Dorsolateral prefrontal cortex (tissue), 122 donors: ENCODE measurements at places on chromosomes 7 and 10.

DNA sequence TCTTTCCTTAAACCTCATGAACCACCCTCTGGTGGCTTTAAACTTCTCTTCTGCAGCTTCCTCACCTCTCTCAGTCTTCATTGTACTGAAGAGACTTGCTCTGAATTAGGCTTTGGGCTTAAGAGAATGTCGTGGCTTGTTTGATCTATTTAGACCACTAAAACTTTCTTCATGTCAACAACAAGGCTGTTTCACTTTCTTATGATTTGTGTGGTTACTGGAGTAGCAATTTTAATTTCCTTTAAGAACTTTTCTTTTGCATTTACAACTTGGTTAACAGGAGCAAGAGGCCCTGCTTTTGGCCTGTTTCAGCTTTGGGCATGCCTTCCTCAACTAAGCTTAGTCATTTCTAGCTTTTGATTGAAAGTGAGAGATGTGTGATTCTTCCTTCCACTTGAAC is 38.1 kb upstream of the CDHR3 start:
- DNase-seq: no peak

DNA sequence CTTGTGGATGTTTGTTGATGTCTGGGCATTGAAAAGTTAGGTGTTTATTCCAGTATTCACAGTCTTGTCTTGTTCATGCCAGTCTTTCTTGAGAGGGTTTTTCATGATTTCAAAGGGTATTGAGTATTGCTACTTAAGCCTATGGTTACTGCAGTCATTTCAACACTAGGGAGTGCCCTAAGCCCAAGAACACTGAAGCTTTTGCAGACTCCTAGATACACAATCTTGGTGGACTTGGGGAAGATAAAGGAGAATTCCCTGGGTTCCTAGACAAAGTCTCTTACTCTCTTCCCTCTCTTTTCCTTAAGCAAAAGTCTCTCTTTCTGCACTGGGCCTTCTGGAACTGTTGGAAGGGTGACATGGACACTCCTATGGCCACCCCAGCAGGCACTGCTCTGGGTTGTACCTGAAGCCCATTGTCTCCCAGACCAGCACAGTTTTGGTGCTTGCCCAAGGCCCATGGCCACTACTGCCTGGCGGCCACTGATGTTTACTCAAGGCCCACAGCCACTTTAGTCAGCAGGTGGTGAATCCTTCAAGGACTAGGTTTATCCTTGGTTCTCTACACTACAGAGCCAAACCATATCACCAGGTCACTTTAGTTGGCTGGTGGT is 24.9 kb downstream of the SAMD9 start:
- no peak for DNase-seq

GRCh38 chr7:157370742-157371141 is 33.9 kb downstream of the DNAJB6 start:
- DNase-seq: no peak

GRCh38 chr10:4215963-4216575 is 431.1 kb upstream of the KLF6 start:
- no peak for DNase-seq

DNA sequence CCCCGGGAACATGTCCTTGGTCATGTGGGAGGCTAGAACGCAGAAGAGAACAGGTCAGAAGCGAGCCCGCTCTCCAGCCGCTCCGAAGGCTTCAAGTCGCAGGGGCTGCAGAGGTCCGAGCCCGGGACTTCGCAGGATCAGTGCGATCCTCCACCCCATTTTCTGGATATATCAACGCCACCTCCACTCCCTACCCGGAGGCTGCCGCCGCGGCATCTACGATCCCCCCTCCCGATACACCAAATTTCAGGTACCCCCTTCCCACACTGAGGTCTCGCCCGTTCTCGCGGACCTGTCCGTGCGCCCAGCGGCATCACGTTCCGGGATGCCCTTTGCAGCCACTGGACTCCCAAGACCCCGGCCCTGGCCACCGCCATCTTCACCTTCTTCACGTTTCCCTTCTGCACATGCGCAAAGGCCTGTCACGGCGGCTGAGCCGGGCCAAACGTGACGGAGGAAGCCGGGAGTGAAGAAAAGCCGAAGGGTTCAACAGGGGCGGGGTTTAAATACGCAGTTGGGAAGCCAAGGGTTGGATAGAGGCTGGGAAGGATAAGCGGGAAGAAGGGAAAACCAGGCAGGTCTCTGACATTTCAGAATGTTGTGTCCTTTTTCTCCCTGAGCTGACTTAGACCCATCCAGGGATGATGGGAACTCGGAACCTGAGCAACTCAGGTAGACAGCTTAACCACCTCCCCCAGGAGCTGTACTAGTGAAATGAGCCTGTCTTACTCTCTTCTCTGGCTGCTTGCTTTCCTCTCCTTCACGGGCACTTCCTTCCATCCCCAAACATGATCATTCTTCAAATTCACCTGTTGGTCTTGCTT is at the start of gene NDUFB8:
TSS of gene NDUFB8 (minus strand) at position 397 of the 824 bp plus-strand sequence. CDS start at position 377, 20 bp downstream.
- peak; percentile 84 for DNase-seq

- DNase-seq: no peak
Measured at GRCh38 chr10:132848291-132848701, 62.3 kb upstream of the NKX6-2 start.

- DNase-seq: no peak
Measured at GRCh38 chr10:102141583-102142107, 8.8 kb downstream of the PPRC1 start.

DNA sequence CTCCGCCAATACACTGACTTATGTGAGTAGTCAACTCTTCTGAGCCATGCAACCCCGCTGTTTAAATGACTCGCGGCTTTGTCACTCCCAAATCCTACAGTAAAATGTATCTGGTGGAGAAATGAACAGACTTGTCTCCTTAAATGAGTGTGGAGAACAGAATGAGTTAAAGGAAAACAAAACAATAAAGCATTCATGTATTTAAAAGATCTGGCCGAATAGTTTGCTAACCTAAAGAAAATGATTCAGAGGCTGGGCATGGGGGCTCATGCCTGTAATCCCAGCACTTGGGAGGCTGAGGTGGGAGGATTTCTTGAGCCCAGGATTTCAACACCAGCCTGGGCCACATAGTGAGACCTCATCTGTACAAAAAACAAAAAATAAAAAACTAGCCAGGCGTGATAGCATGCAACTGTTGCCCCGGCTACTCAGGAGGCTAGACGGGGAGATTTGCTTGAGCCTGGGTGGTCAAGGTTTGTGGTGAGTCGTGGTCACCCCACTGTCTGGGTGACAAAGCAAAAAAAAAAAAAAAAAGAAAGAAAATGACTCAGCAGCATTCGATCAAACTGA is 86.5 kb upstream of the PFKP start:
- DNase-seq: no peak

DNA sequence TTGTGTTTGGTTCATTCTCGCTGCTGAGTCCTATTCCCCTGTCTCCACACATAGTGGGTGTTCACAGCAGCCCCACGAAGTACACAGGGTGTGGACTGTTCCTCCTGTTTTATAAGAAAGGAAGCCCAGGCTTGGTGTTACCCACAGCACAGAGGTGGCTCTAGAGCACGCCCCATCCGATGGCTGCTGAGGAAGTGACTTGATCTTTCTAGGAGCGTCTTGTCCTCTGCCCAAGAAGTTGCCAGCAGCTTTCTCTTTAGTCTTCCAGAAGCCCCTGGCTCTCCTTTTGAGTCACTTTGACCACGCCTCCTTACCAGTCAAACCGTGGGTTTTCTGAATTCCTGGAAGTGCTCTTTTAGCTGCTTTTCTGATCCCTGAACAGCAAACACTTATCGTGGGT is 94.0 kb downstream of the GRK5 start:
- no peak for DNase-seq

GRCh38 chr7:30998180-30998579 is 34.4 kb downstream of the GHRHR start:
- no peak for DNase-seq

DNA sequence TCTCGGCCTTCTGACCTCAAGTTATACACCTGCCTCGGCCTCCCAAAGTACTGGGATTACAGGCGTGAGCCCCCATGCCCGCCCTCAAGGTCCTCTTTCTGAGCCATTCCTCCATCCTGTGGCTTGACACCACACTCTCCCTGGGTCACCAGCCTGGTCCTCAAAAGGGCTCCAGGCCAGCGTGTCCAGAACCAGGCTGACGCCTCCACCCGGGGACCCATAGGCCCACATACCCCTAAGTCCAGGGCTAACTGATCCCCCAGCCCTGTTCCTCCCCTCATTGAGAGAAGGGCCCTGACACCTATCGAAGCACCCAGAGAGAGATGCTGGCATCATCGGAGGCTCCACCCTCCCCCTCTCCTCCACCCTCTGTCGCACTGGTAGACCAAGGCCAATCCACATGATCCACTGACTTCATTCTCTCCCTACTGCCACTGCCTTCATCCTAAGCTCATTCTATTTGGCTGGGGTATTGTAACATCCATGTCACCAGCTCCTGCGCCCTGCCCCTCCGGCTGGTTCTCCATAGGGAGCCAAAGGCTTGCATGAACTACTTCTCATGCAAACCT is 46.7 kb downstream of the TMEM270 start:
- no peak for DNase-seq

DNA sequence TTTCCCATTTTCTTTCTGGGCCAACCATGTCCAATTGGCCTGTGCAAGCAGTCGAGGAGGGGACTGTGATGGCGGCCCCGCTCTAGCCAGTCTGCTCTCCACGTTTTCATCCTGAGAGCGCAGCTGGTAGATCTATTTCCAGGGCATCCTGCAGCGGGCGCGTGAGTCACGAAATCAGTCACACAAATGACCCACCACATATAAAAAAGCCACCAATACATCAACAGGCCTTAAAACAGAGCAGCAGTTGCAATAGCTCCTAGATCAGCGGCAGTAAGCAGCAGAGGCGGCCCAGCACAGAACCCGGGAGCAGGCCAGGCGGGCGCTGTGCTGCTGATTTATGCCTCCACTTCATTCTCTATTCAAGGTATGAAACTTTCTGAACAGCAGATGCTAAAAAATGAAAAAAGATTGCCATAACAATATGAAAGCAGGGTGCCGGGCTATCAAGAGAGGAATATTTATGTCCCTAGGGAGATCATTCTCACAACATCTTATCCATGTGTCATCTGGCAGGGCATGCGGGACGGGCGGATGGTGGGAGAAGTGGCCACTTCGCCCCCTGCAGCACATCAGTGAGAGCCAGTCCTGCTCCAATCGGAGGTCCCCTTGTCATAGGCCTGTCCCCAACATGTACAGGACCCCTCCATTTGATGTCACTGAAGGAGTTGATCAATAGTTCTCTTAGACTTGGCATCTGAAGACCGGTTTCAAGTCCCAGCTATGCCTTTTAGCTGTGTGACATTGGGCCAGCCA is 98.0 kb upstream of the GPR26 start:
- no peak for DNase-seq

GRCh38 chr7:139054101-139054500 is 18.3 kb upstream of the ZC3HAV1L start:
- no peak for DNase-seq

- DNase-seq: peak; percentile 58
Measured at GRCh38 chr10:77383861-77384553, 253.6 kb downstream of the KCNMA1 start.

GRCh38 chr10:70435241-70436085 is 6.0 kb downstream of the NODAL start:
- DNase-seq: no peak

DNA sequence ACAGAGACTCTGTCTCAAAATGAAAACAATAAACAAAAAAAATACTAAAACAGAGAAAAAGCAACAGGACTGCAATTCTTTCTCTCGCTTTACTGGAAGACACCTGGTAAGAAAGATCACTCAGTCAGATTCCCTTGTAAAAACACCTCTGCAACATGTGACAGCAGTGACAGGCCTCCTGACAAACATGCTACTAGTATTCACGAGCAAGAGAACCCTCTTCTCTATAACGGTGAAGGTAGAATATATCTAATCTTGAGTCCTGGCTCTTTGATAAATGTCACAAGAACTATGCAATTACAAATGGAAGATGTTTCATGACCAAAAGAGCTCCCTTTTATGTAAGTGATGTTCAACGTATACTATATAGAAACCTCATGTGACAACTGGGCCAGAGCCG is 986.7 kb upstream of the LRRN3 start:
- DNase-seq: no peak

- DNase-seq: no peak
Measured at GRCh38 chr7:68425377-68425776, 1172.9 kb upstream of the AUTS2 start.

GRCh38 chr7:44184206-44184872 is 4.9 kb downstream of the GCK start:
- no peak for DNase-seq

GRCh38 chr7:151274936-151275812 is 26.7 kb upstream of the SMARCD3 start:
- DNase-seq: no peak

- no peak for DNase-seq
Measured at GRCh38 chr10:117723343-117723742, 180.8 kb downstream of the EMX2 start.

- DNase-seq: no peak
Measured at GRCh38 chr10:118167056-118167700, 120.4 kb upstream of the RAB11FIP2 start.

DNA sequence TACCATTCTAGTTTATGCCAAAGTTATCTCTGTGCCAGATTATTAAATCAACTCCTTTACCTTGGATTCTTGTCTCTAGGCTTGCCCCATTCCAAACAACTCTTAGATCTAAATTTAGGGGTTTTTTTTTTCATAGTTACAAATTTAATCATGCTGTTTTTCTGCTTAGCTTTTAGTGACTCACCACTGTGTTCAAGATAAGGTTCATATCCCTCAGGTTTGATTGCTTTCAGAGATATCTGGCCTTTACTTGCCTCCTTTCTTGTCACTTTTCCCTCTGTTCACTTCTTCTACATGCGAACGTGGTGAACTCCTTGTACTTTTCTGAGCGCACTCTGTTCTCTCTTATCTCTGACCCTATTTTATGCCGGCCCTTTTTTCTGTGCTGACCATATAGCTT is 78.2 kb downstream of the VPS50 start:
- no peak for DNase-seq

GRCh38 chr10:90788968-90789367 is 68.9 kb downstream of the HTR7 start:
- DNase-seq: no peak

- no peak for DNase-seq
Measured at GRCh38 chr10:106540645-106541044, 623.9 kb downstream of the SORCS1 start.

DNA sequence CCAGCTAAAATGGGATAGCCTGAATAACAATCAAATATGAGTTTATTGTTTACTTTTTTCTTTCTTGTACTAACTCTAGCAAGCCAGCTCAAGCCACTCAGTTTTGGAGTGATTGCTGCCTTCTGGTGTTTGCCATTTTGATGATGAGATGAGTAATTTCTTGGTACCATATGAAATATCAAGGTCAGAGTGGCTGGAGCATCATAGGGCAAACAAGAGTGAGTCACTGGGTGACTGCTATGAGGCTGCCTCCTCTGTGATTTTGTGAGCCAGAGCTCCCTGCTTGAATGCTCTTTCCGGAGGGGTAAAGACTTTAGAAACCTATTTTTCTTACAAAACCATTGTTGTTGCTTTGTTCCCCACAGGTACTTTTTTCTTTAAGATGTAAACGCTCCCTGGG is 295.6 kb downstream of the PRKG1 start:
- no peak for DNase-seq
